ENCODE measurements at places on chromosomes 6 and 20.

- DNase-seq: no peak
These were observed 207.8 kb upstream of the KCNG1 start for GRCh38 chr20:51230727-51231126.

DNA sequence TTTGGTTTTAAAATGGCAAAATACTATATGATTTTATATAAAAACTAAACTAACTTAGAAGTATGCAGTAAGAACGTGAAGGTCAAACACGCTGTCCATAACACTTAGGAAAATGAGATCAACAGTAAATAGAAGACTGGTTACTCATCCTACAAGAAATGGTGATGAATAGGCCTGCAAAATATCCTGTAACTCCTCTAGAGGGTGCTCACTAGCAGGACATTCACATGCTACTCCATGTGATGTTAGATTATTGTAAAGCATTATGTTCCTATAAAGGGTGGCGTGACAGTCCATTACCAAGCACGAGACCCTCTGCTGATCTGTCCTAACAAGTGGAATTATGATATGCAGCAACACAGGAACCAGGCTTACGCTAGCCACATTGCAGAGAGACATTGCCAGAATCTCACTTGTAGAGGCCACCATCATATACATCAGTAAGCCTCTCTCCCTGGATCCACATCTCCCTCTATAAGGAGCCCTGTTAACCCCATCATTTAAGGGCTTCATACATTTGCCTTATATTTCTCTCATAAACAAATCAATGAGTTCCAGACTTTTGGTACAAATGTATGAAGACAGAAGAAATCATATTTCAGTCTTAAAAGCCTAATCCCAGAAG is 18.0 kb upstream of the DEFB129 start:
- DNase-seq: peak; percentile 26

GRCh38 chr20:32523613-32524213 is 61.4 kb downstream of the NOL4L start:
- no peak for DNase-seq

DNA sequence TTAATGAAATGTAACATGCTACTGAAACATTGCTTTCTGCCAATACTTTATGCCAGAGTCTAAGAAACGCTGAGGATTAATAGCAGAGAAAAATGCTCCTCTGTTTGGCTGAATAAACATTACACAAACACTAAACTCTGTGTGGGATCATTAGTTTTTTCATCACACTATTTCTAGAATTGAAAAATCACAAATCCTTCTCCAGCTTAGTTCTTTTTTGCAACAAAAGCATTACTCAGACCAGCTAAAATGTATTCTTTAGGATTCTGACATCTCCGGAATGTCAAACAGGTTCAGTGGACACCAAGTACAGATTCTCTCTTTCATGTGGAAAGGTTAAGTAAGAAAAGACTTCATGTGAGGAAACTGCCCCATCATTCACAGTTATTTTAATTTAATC is 226.9 kb downstream of the SIM1 start:
- no peak for DNase-seq

DNA sequence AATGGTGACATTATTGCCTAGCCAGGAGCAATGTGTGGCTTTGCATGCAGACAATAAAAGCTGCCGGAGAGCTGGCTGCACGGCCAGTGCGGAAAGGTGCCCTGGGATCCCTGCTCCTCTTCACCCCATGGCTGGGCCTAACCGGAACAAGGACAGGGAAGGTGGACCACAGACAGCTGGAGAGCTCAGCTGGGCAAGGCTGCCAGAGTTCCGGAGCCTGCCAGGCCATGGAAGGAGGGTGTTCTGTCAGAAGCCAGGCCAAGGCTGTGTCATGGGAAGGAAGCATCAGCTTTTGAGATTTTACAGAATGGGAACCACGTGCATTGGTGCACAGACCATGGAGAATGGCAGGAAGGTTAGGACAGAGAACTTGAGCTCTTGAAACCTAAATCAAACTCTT is 25.0 kb downstream of the MAP1LC3A start:
- DNase-seq: no peak

DNA sequence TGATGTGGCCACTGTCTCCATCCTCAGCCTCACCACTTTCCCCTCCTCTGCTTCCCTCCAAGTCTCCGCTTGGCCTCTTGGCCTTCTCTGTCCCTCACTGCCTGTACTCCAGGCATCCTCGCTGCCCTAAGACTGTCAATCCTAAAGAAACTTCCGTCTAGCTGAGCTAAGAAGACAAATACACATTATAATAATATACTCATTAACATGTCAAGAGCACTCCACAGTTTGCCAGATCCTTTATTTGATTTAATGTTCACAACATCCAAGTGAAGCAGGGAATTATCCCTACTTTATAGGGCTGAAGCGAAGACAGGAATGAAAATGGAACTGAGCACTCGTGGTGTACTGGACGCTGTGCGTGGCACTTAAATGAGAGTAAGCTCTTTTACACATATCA is 72.4 kb upstream of the SLC22A23 start:
- no peak for DNase-seq

All from epithelial cell of prostate (primary cell).